Stimulated activated CD4-positive, alpha-beta T cell treated with anti-CD3 and anti-CD28 coated beads, Interleukin-2, amount 100 ng/mL, for 48 hours (primary cell): ENCODE measurements at places on chromosomes 12 and 14.

GRCh38 chr12:32445356-32445755 is 46.0 kb downstream of the FGD4 start:
- DNase-seq = no peak

- no peak for DNase-seq
Observed at GRCh38 chr12:4649358-4649661, 396 bp downstream of the NDUFA9 start.

- DNase-seq = no peak
Observed at GRCh38 chr14:90605430-90605829, 208.6 kb downstream of the CALM1 start.

GRCh38 chr12:123106640-123107359 is 44.1 kb downstream of the PITPNM2 start:
- DNase-seq = peak; percentile 25

DNA sequence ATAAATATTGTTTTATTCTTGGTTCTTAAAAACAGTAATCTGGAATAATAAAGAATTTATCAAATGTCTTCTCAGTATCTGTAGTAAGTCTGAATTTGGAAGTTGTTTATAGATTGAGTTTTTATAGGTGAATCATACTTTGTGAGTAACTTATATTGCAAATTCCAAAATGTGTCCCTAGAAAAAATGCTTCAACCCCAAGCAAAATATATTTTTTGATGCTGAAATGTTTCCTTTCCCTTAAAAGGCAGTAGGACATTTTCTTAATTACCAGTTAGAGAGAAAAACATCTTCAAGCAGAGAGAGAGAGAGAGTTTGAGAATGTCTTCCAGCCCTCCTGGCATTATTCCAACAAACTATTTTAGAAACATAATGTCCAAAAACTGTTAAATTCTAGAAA is 37.9 kb downstream of the PELI2 start:
- no peak for DNase-seq
